ENCODE measurements at places on chromosomes 4 and X.

- ATAC-seq = no peak
Observed at GRCh38 chrX:100449696-100450608, 39.9 kb upstream of the PCDH19 start.

GRCh38 chr4:6727081-6727942 is 11.3 kb downstream of the BLOC1S4 start:
- no peak for ATAC-seq

DNA sequence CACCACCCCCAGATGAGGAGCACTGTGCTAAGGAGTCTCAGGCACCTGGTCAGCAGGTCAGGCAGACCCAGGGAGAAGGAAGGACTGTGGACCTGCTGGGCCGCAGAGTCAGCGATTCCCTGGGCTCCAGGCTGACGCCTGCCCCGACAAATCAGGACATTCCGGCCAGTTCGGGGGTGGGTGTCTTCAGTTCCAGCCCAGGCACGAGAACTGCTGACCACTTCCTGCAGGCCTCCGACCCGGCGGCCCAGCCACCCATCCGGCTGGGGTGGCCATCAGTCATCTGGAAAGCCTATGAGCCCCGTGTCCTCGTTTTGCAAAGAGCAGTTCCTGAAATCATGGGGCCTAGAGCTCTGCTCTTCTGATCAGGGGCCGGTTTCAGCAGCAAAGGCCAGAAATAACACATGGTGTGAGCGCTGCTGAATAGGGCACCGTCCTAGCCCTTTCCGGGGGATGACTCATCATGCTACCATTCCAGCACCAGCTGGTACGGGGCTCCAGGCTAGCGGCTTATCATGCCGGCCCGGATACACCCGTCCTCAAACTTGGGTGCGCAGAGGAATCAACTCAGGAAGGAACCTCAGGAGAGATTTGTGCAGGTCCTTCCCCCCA is 7.8 kb upstream of the SH3TC1 start:
- no peak for ATAC-seq

- no peak for ATAC-seq
Observed at GRCh38 chr4:139602776-139603360, 46.8 kb upstream of the SETD7 start.

DNA sequence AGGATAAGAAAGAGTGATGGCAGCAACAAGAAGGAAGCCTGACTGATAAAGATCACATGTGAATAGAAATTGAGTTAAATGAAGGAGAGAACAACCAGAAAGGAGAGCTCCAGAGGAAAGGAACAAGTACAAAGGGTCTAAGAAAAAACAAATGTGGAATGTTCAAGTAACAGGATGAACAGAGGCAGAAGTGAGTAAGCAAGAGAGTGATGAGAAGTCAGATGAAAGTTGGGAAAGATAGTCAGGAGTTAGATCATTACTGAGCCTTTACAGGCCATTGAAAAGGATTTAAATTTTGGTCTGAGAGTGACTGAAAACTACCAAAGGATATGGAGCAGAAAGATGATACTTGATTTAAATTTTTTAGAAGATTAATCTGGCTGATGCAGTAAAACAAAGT is 38.1 kb downstream of the NFXL1 start:
- ATAC-seq = no peak

DNA sequence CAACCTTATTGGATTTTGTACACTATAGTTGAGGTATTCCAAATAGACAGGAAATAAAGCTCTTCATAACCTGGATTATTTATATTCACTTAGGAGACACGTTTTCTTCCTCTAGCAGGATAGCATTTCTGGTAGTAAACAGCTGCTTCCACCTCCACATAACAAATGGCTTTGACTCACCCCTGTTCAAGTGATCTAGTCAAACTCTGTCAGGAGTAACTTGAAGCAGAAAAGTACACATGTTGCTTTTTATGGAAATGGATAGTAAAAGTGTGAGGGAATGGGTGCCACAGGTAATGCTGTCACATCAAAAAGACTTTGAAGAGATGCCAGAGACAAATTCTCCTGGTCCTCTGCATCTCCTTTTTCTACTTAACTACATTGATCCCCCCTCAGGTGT is 258.7 kb upstream of the SLC7A11 start:
- no peak for ATAC-seq

DNA sequence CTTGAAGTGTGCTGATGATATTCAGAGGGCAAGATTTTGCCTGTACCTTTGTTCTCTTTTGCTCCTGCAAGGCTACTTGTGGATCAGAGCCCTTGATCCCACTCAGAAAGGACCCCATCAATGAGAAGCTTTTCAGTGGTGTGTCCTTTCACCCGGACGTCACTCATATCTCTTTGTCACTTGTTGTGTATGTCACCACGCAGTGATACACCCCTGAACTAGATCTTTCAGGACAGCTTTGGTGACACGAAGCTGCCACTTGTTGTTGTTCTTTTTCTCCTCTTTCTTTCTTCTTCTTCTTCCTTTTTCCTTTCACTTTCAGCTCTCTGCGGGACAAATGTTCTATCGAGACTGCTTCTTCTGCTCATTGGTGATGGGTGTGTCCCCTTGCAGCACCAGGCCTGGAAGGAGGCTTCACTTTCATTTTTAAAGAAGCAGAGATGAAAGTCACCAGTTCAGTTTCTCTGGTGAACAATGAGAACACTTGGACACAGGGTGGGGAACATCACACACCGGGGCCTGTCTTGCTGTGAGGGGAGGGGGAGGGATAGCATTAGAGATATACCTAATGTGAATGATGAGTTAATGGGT is 83.6 kb downstream of the NBDY start:
- ATAC-seq = no peak

Data from motor neuron (in vitro differentiated cells).